Effector memory CD4-positive, alpha-beta T cell (primary cell): ENCODE measurements at places on chromosomes 3 and 15.

- no peaks in the 10 kb centered on the region for H3K36me3 ChIP-seq
- no peak for DNase-seq
- no peaks in the 10 kb centered on the region for H3K27me3 ChIP-seq
- no peak overlapping the region for H3K4me3 ChIP-seq
Observed at GRCh38 chr3:26719134-26719533, 96.6 kb downstream of the LRRC3B start.

DNA sequence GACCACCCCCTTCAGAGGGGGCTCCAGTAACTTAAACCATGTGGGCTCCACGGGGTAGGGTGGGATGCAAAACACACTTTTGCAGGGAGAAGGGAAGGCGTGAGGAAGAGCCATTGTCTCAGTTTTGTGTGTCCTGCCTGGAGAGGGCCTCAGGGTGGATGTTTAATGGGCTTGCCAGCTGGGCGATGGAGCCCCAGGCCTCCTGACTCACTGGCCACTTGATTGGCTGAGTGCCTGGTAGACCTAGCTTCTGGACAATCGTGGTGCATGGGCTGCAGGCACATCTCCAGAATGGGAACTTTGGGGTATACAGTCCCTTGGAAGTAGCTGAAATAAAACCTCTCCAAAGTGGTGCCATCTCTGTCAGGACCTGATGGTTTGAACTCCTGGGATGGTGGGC is 118.3 kb upstream of the MRPS22 start:
- H3K4me1 ChIP-seq = no peaks in the 10 kb centered on the region
- no peak overlapping the region for H3K27ac ChIP-seq
- H3K27me3 ChIP-seq = no peaks in the 10 kb centered on the region
- DNase-seq = no peak

DNA sequence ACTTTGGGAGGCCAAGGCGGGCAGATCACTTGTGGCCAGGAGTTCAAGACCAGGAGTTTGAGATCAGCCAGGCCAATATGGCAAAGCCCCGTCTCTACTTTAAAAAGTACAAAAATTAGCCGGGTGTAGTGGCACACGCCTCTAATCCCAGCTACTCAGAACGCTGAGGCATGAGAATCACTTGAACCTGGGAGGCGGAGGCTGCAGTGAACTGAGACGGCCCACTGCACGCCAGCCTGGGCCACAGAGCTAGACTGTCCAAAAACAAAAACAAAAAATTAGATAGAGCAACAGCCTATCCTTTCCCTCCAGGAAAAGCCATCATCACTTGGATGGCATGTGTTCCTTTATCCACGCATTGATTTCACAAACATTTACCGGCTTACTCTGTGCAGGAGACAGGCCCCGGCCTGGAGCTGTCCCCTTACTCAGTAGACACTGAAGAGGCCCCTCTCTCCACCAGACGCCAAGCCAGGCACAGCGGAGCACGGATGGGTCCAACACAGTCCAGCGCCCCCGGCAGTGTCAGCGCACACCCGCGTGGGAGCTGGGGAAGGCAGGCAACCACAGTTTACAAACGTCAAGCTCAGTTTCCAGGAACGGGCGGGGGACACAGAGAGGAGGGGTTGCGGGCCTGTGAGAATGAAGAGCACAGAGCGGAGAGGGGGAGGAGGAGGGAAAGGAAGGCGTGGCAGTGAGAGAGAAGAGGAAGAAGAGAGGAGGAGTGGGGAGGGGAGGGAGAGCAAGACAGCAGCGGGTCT is 3.1 kb downstream of the GP5 start:
- peak overlapping the region; percentile 64 for H3K4me3 ChIP-seq
- peak; percentile 23 for DNase-seq
- peaks cover 18% of the 10 kb centered on the region for H3K4me1 ChIP-seq

- no peaks in the 10 kb centered on the region for H3K27me3 ChIP-seq
- H3K27ac ChIP-seq = no peak overlapping the region
- H3K4me3 ChIP-seq = no peak overlapping the region
- H3K36me3 ChIP-seq = no peaks in the 10 kb centered on the region
- no peaks in the 10 kb centered on the region for H3K4me1 ChIP-seq
Observed at GRCh38 chr3:135452881-135453280, 512.6 kb upstream of the PPP2R3A start.

GRCh38 chr15:63582718-63583426 is 14.3 kb upstream of the FBXL22 start:
- peaks cover 52% of the 10 kb centered on the region for H3K36me3 ChIP-seq
- no peaks in the 10 kb centered on the region for H3K4me1 ChIP-seq
- DNase-seq = no peak
- H3K27me3 ChIP-seq = no peaks in the 10 kb centered on the region
- H3K4me3 ChIP-seq = no peak overlapping the region

DNA sequence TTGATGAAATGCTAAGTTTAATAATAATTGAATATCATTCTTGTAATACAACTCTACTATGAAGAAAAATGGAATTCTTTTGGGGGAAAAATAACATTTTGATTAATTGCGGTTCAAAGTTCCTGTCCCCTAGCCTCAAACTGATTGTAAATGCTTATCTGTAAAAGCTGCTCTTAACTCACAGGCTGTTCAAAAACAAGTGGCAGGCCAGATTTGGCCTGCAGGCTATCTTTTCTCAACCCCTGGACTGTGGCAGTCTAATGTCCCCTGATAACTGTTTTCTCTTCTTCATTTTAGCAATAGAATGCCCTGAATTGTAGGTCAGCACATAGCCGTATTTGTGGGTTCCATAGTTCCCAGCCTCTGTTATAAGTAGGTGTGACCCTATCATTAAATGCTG is 23.5 kb upstream of the SAMMSON start:
- no peaks in the 10 kb centered on the region for H3K4me1 ChIP-seq
- no peak for DNase-seq
- no peak overlapping the region for H3K4me3 ChIP-seq
- no peak overlapping the region for H3K27ac ChIP-seq
- H3K36me3 ChIP-seq = no peaks in the 10 kb centered on the region
- no peaks in the 10 kb centered on the region for H3K27me3 ChIP-seq

DNA sequence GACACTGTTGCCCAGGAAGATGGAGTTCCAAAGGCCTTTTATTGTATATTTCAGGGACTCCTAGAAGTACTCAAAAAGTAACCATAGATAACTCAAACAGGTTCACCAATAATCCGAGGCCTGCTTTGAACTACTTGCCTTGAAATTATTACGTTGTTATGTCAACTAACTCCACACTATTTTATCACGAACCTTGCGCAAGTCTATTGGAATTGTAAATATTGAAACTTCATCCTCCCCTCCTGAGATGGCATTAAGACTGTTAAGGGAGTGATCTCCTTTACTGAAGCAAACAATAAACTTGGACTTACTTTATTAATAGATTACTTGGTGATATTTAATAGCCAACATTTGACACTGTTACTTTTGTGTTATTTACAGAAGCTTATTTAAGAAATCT is 199.6 kb upstream of the GADL1 start:
- no peak overlapping the region for H3K4me3 ChIP-seq
- no peak for DNase-seq
- H3K27me3 ChIP-seq = no peaks in the 10 kb centered on the region
- H3K4me1 ChIP-seq = no peaks in the 10 kb centered on the region

- H3K4me3 ChIP-seq = no peak overlapping the region
- no peaks in the 10 kb centered on the region for H3K36me3 ChIP-seq
- H3K4me1 ChIP-seq = no peaks in the 10 kb centered on the region
- no peaks in the 10 kb centered on the region for H3K27me3 ChIP-seq
Observed at GRCh38 chr3:28077572-28077971, 163.8 kb upstream of the CMC1 start.

- no peak overlapping the region for H3K27ac ChIP-seq
- H3K4me3 ChIP-seq = no peak overlapping the region
- H3K36me3 ChIP-seq = no peaks in the 10 kb centered on the region
- no peaks in the 10 kb centered on the region for H3K4me1 ChIP-seq
- H3K27me3 ChIP-seq = no peaks in the 10 kb centered on the region
Observed at GRCh38 chr3:170603770-170604510, 18.1 kb upstream of the SLC7A14 start.

DNA sequence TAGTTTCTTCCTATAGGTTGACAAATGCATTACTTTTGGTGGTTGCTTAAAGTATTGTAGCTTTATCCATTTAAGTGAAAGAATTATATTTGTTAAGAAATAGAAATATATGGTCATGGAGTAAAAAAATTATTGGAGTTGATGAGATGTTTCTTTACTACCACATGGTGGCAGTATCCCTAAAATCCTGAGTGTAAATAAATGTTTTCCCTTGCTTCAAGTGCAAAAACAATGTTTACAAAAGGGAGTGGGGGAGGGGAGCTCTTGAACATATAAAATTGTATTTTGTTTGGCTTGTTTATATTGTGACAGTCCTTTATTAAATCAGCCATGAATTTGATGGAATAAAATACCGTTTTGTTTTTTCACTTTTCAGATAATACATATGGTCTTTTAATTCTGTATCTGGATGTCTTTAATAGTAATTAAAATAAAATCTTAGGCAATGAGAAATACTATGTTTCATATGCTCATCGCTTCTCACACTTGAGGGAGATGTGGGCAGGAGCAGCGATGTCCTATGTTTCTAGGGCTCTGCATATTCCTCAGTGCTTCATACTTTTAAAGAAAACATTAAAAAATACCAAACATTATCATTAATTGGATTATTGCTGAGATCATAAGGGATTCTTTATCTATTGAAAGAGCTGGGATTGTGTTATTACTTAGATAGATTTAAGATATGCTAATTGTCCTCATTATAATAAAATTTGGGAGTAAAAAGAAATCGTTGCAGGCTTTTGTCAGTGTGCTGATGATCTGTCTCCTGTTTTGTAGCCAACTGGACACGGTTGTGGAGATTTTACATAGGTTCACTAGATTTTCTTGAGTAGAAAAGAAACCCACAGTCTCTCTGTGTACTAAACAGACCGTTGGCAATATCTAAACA is 349.7 kb downstream of the TUSC7 start:
- no peaks in the 10 kb centered on the region for H3K4me1 ChIP-seq
- H3K27me3 ChIP-seq = no peaks in the 10 kb centered on the region
- no peaks in the 10 kb centered on the region for H3K36me3 ChIP-seq
- H3K4me3 ChIP-seq = no peak overlapping the region
- DNase-seq = no peak

DNA sequence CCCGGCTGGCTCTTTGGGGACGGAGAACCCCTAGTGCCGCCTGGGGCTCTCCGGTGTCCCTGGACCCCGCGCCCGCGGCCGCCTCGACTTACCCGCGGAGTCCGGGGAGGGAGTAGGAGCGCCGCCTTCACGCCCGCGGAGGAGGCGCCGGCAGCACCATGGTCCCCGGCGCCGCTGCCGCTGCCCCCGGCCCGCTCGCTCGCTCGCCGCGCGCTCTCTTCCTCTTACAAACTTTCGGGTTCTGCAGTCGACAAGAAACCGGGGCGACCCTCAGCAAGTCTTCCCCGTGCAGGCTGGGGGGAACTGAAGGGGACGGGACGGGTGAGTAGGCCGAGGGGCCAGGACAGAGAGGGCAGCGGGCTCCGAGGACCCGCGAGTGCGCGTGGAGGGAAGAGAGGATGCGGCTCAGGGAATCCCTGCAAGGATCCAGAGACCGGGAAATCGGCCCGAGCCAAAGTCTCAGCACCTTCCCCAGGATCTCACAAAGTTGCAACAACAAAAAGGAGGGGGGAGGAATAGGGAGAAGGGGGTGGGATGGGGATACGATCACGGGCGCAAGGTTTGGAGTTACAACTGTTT is 2.0 kb downstream of the FOXP1 start:
- peak overlapping the region; percentile 71 for H3K27ac ChIP-seq
- no peaks in the 10 kb centered on the region for H3K27me3 ChIP-seq
- H3K36me3 ChIP-seq = no peaks in the 10 kb centered on the region
- peaks cover 10% of the 10 kb centered on the region for H3K4me1 ChIP-seq
- DNase-seq = no peak

DNA sequence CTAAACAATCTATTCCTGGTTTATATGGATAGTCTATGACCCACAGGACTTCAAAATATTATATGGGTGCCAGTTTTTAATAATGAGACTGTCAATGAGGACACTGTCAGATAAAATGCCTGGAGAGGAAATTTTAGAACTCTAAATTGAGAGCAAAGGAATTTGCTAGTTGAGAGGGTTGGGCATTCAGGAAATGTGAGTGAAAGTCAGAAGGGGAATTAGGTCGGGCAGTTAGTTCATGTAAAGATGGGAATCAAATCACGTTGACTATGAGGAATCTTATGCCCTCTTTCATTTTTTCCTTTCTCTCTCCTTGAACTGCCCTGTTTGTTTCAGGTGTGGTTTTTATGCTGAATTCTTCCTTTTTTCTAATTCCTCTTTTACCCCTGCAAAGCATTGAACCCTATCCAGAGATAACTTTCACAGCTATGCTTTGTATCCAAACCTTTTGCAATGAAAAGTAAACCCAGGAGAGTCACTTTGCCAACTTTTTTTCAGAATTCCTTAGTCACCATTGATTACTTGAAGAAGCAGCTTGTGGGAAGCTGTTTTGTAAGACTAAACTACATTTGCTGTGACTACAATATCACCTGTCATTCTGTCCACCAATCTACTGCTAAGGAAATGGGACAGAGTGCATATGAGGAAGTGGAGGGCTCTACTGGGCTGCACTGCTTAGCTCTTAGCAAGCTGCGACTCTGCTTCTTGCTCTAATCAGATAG is 27.8 kb downstream of the CHP1 start:
- H3K36me3 ChIP-seq = peaks cover 13% of the 10 kb centered on the region
- no peak overlapping the region for H3K4me3 ChIP-seq
- no peak for DNase-seq
- no peaks in the 10 kb centered on the region for H3K4me1 ChIP-seq
- no peak overlapping the region for H3K27ac ChIP-seq

DNA sequence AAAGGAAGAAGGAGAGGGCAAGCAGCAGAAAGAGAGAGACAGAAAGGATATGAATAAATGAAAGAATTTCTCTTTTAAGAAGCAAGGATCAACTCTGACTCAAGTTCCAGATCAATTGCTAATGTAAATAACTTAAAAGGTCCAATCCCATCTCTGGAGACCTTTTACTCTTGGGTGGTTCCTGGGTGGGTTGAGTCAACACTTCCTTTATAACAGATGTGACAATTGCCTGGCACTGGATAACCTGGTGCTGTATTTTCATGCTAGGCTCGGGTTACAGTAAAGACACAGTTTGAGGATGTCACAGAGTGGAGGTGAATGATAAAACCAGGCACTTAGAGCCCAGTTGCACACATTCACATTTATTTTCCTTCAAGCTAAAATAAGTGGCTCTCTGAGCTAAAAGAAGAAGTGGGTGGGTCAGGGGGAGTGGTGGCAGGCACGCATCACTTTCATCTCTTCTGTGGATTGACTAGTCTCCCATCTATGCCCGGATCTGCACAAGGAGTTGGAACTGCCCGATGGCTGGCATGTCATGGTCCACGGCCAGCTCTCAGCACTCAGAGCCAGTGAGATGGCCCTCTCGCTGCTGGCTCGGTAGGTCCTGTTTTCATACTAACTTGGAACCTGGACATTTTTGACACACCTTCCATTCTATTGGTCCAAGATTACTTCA is 465.8 kb downstream of the FOXP1 start:
- H3K4me3 ChIP-seq = no peak overlapping the region
- H3K27me3 ChIP-seq = no peaks in the 10 kb centered on the region

DNA sequence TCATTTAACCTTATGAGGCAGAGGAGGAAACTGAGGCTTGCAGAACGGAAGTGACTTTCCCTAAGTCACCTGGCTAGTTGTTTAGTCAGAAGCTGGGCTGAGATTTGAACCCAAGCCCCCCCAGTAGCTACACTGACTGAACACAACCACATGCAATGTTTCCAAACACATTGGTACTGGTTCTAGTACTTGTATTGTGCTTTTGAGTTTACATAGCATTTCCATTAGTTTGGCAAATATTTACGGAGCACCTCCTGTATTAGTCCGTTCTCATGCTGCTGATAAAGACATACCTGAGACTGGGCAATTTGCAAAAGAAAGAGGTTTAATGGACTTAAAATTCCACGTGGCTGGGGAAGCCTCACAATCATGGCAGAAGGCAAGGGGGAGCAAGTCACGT is 56.3 kb upstream of the ITGA11 start:
- no peak overlapping the region for H3K27ac ChIP-seq
- DNase-seq = no peak
- H3K4me3 ChIP-seq = no peak overlapping the region
- peaks cover 3% of the 10 kb centered on the region for H3K27me3 ChIP-seq
